ENCODE measurements at places on chromosomes 2 and 18. TPM values are rescaled to one million over a fixed set of nuclear protein-coding genes. Genes with fewer than 3 reads are reported as not detected.

DNA sequence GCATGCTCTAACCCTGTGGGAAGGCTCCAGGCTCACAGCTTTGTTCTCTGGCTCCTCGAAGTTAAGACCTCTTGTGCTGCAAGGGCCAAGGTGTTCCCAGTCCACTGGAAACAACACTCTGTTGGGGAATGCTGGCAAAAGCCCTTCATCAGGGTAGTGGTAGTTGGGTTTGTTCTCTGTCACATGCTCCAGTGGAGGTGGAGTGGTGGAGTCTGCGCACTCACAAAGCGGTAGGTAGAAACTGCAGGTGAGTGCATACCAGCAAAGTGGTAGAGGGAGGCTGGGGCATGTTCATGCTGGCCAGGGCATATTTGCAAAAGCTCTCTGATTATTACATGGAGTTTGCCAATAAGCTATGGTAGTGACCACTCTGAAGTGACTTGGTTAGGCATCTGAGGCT is 410.5 kb downstream of the CDH19 start:
- DNase-seq: no peak

KIAA2012 gene
- total RNA-seq: not detected

GRCh38 chr2:77268626-77269025 is 253.6 kb downstream of the LRRTM4 start:
- no peak for DNase-seq

- DNase-seq: no peak
Measured at GRCh38 chr18:76274468-76275289, 220.4 kb downstream of the ZNF516 start.

DNA sequence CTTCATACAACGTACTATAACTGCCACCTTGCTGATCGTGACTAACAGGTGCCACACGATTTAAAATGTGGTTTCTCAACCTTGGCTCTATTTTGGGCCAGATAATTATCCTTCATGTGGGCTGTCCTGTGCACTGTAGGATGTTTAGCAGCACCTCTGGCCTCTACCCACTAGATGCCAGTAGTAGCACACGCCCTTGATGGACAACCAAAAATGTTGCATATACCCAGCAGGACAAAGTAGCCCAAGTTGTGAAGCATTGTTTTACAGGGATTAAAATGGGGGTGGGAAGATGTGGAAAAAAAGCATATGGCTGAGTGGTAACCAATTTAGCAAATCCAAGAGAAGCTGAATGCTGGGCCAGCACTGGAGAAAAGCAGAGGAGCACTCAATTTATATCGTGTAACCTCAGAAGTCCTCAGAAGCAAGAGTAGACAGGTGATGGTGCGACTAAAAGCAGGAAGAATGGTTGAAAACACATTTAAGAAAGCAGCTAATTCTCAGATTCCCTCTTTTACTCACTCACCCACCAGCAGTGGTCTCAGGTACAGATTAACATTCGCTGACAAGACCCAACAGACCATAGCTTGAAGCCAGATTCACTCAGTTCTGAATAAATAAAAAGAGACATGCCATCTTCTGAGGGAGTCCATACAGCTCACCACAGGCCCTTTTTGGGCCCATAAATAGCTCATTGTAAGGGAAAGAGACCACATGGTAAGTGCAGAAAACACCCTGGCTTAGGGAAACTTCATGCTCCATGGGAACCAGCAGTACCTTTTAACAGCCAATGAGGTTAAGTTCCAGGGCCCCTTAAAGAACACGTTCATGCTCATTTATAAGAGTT is 50.6 kb downstream of the RAPH1 start:
- DNase-seq: peak; percentile 8

DNA sequence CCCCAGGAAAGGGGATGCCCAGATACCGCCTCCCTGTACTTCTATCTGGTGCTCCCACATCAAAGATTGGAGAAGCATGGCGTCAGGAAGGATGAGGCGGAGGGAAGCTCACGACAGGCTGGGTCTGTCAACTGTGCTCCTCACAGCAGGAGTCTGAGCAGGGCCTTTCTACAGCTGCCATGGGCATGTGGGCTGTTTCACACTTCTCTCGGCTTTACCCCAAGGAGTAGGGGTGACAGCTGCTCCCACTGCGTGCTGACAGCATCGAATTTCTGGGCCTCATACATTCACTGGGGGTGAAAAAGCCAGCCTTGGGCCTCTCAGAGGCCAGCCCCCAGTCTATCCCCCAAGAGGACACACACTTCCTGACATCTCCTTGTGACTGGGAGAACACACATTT is 21.1 kb downstream of the NEURL3 start:
- DNase-seq: no peak

DNA sequence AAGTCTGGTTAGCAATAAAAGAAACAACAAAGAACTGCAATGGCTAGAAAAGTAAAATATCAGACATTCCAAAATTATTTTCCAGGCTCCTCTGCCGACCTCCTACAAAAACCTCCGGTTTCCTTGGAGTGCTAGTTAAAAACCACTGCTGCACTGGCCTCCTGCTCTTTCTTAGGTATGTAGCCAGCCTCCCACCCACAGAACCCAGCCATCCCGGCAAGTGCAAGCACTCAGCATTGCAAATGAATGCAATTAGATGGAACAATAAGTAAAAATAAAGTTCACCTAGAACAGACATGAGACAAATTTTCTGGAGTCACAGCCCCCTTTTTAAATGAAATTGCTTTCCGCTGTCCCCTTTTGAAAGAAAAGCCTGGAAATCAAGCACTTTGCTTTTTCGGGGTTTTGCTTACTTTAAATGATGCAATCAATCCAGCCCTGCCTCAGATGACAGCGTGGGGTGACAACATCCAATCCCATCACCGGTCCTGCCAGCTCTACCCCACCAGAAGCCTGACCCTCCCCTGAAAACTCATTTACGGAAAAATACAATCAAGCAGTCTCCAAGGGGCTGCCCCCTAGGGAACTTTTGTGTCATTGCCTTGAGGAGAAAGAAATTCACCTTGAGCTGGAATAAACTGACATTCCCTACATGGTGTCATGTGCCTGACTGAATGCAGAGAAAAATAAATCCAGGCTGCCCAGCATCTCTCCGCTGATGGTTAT is 199.8 kb downstream of the EPHA4 start:
- no peak for DNase-seq

GRCh38 chr2:5394223-5394622 is 298.0 kb upstream of the SOX11 start:
- DNase-seq: no peak

DNA sequence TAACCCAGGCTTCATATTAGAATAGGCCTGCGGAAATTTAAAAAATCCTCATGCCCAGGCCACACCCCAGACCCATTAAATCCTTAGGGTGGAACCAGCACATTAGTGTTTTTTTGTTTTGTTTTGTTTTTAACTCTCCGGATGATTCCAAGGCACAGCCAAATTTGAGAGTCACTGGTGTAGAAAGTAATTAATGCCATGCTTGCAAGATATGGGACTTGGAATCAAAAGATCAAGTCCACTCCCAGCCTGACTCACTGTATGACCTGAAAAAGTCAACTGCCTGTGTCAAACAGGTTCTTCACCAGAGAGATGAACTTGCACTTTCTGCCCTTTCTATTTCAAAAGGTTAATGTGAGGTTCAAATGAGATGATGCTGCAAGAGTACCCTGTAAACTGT is 310.3 kb upstream of the LYPD1 start:
- DNase-seq: no peak

GRCh38 chr2:25899404-25899970 is 21.2 kb upstream of the ASXL2 start:
- peak; percentile 22 for DNase-seq

BCL11A gene
- 7.2 TPM for total RNA-seq

C2orf81 gene
- 1.5 TPM for total RNA-seq

DNA sequence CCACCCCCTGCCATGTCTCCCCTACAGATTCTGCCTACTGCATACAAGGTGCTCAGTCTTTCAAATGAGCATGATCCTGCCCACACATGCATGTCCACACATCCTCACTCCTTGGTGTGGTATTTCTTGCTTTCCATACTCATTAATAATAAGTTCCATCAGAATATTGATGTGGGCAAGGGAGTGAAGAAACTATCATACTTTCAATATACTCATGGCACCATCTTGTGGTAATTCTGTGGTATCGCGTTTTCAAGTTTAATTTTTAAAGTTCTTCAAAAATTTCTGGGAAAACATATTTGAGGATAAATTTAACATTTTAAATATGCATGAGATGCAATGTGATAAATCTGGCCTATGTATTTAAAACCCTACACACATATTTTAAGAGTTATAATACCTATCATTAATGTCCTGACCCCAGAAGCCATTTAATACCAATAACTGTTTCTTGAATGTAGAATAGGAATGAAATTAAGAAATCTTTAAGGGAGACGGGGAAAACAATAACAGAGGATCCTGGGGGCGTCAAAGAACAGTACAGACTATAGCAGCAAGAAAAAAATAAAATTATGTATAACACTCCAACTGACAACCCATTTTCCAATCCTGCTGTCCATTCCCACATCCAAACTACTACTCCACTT is 110.1 kb downstream of the ZNF385B start:
- DNase-seq: no peak

SCN3A gene
- total RNA-seq: not detected

DNA sequence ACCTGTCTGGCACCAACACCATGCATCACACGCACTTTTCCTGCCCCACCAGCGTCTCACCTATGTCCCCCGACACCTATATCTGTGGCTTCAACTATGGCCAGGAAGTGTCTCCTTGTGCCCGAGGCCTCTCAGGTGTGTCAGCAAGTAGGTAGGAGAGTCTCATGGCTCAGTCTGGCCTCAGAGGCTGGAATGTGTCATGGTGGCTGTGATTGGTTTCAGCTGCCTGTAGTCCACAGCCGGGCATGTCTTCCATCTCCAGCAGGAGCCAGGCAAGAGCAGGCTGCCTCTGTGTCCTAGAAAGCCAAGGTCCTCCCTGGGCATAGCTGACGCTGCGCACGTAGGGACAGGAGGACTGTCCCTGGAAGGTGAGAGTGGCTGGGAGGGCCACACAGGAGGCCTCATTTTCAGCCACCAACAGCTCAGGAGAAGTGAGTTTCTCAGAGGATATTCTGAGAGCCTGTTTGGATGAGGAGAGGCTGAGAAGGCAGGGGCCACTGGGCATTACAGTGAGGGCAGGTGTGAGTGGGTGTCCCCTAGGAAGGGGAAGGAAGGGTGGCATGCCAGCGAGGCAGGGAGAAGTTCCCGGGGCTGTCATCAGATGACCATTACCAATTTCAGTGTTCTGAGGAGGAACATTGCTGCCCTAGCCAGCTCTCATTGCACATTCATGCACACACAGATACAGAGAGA is 47.2 kb downstream of the SDC1 start:
- DNase-seq: no peak

- no peak for DNase-seq
Measured at GRCh38 chr18:21305621-21306020, 63.6 kb downstream of the GREB1L start.

CWC22 gene
- total RNA-seq: 17.1 TPM

GRCh38 chr2:232857158-232857563 is 12.9 kb upstream of the SNORC start:
- DNase-seq: no peak

NRP2 gene
- total RNA-seq: 32.9 TPM

DNA sequence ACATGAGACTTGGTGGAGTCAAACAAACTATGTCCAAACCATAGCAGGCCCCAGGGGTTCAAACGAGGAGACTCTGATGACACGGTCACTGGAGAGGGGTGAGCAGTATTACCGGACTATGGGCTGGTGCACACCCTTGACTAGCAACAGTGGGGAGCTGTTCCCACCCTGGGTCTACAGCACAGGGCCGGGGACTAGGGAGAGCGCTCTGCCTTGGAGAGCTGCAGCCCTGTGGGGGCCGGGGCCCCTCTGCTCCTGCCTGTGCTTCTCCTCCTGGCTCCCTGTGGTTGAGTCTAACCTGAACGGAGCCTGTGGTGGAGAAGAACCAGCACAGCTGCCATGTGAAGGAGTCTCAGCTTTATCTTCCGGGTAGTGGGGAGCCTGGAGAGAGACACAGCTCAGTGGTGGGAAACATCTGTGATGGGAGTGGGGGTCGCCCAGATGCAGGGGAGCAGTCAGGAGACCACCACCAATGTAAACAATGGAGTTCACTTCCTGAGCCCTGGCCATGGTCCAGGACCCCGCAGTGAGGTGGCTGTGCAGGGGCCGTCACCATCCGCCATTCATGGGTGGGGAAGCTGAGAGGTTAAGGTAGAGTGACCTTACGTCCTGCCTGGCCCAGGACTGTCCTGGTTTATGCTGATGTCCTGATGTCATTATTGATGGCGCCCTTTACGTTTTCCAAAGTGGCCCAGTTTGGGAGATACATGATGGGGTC is 195.7 kb upstream of the TWIST2 start:
- no peak for DNase-seq
